ENCODE measurements at places on chromosomes 3 and 15.

DNA sequence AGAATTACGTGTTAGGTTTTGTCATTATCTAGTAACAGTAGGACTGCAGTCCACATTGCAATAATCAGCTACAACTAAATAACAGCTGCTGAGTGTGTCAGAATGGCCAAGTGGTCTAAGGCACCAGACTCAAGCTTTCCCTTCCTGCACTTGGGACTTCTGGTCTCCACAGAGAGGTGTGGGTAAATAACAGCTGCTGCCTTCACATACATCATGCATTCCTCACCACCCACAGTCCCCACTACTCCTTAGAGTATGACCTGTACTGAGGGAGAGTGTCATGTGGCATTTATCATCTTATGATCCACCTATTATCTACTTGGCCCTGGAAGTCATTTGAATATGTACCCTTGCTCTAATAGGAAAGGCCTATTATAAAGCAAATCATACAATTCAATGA is 22.2 kb upstream of the ZMAT3 start:
- DNase-seq, result no peak

DNA sequence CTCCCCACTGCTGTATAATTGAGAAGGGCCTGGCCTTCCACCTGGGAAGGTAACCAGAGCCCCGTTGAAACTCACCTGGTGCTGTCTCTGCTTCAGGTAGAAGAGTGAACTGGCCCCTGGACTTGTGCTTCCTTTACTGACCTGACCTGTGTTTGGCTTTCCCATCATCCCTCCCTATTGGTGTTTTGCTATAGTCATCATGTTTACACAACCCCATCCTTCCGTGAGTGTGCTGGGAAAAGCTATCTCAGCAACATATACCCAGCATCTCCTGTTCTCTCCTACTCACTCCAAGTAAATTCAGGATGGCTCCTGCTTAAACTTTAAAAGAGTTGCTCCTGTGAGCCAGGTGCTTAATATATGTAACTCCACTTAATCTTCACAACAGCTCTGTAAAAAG is 77.2 kb upstream of the TSC22D2 start:
- DNase-seq, result no peak

- DNase-seq, result no peak
Observed at GRCh38 chr15:98646546-98647025, 1.8 kb upstream of the IGF1R start.

- DNase-seq, result peak; percentile 23
Observed at GRCh38 chr3:111595232-111595631, at the start of gene ZBED2. ZBED2 (minus strand) TSS chr3:111595346; CDS start chr3:111594201, 1,145 bp downstream.

GRCh38 chr3:116981089-116981488 is 271.5 kb downstream of the TUSC7 start:
- no peak for DNase-seq
